Left ventricle myocardium inferior (tissue), 1 donor: ENCODE measurements at places on chromosomes 5 and 9. TPM values are rescaled to one million over a fixed set of nuclear protein-coding genes. Genes with fewer than 3 reads are reported as not detected.

DNA sequence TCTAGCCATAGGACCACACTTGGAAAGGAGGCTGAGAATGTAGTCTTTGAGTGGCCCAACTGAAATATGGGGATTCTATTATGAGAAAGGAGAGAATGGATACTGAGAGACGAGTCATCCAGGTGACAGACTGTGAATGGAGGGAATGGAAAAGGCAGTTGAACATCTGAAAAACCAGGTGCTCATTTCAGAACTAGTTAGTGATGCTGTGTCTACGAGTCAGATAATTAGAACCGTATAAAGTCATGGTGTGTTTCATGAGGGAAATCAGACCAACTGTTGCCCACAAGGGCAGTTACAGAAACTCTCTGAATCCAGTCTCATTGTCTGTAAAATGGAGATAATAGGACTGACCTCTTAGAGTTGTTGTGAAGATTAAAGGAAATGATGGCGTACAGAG lies 86.5 kb downstream of the EGFLAM start:
- DNase-seq = no peak

DNA sequence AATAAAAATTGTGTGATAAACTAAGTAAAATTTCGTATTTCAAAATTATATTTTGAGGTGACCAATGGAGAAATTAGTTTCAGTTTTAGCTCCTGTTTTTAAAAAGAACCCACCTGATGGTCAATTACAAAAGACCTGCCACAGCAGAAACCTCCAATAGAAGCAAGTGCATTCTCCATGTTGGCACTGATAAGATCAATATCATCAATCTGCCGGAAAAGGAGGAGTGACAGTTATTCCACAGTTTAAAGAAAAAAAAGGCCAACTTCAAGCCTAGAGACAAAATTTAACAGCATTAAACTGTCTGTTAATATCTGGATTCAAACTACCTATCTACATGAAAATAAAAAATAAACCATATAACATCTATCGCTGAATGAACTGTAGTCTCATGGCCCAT lies 67.7 kb downstream of the SPTLC1 start:
- DNase-seq = no peak

DNA sequence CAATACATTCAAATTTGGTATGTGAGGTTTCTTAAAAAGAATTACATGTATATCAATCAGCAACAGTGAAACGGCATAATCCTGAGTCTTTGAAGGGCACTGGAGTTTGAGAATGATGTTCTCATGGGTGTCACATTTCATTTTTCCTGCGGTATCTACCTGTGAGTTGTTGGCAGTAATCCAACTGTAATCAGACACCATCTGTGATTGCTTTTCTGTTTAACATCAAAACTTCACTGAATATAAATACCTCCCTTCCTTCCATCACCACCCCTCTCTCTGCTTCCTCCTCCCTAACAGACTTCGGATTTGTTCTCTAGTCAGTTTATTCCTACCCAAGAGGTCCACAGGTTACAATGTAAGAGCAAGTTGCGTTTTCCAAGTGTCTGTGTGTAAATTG lies 275.2 kb upstream of the PCSK5 start:
- no peak for DNase-seq

DNA sequence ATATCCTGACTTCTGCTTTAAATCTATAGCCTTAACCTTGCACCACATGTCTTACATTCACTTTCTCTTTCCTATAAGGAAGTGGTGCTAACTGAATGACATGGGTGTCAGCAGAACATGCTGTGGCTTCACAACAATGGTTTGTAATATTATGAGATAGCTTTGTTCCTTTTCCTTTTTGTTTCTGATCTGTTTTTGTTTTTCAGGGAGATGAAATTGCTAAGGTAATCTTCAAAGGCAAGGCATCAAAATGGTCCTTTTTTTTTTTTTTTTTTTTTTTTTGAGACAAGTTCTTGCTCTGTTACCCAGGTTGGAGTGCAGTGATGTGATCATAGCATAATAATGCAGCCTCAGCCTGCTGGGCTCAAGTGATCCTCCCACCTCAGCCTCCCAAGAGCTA lies 53.6 kb upstream of the RANBP6 start:
- DNase-seq = no peak

DNA sequence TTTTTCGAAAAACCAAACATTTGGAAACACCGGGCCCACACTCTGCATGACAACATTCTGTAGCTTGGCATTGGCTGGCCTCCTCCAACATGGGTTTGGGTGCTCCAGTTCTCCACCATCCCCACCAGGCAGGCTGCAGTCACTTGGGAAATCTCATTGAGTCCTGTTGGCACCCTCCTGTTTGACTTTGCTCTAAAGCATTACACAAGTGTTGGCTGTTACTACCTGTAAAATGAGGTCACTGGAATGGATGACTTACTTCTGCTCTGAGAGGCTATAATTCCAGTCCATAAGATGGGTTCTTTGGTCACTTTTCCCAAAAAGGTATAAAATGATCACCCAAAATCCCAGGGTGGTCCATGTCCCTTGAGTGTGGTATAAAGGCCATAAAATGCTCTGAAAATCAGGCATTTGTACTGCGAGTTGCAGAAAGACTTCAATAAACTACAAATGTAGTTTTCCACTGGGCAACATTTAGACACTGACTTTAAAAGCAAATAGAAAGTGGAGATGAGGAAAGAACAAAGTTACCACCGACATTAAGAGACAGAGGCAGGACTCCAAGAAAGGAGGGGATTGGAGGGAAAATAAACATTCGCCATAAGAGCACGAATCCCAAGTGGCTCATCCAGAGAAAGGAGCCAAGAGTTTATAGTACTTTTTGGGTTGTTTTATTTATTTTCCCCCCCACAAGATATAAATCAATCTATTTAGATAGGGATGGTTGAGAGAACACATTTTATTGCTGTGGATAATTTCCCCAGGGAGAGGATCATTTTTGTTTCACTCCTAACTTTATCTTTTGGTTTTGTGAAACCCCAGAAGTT lies 295.1 kb downstream of the TLE1 start:
- no peak for DNase-seq

- DNase-seq = no peak
Measured at GRCh38 chr9:13991395-13991794, 322.5 kb downstream of the NFIB start.

DNA sequence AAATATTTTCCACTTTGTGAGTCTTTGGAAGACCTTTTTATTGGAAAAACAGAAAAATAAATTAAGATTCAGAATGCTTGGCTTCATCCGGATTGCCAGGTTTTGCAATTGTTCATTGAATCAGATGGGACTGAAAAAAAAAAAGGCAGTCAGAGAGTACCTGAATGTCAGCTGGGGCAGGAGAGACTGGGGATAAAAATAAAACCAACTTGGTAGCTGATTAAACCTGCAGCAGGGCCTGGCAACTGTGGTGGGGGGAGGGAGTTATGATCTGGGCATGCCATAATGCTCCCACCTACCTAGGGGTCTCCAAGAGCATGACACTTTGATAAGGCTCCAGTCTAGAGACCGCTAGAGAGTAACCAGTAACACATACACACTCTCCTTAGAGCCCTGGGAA lies 454.4 kb downstream of the DTWD2 start:
- DNase-seq = no peak

DNA sequence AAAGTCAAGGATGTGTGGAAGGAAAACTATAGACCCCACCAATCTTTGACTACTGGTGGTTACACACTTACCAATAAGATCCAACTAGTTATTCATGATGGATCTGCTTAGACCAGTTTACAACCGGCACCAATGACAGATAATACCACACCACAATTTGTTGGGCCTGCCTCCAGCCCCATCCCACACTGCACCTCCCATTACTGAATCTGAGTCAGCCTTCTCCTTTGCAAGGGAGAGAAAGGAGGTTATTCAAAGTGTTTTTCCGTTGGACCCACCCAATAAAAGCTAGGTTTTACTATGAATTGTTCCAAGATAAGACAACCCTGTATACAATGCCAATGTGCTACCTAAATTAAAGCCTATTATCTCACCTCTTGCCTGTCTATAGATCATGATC lies 453.5 kb downstream of the MTRR start:
- no peak for DNase-seq

GRCh38 chr5:124661317-124662141 lies 84.9 kb downstream of the ZNF608 start:
- DNase-seq = no peak

- DNase-seq = no peak
Measured at GRCh38 chr9:90420211-90420610, 222.4 kb downstream of the DIRAS2 start.

- DNase-seq = no peak
Measured at GRCh38 chr9:89497257-89497963, 503 bp downstream of the SEMA4D start.

PFN3 gene
- not detected for total RNA-seq

NME5 gene
- total RNA-seq = 4.7 TPM

C6 gene
- total RNA-seq = 89.5 TPM

FGD3 gene
- total RNA-seq = 1.8 TPM
